ENCODE measurements at places on chromosomes 13 and 19.
A peak's percentile ranks its signal among the peaks of the same experiment; 100 is the strongest.

DNA sequence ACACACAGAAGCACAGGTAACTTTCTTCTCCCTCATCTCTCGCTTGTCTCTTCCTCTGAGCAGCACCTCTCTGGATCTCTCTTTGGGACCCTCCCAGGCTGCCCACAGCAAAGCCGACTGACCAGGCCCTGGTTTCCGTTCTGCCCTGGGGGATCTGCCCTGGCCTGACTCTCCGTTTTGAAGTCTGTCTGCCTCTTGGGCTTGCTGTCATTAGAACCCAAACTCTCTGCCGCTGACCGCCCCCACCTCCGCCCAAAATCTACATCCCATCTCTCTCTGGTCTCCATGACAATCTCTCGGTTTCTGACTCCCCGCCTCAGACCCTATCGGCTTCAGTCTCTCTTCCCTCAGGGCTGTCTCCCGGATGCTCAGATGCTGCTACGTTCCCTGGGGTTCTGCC is 6.9 kb downstream of the KCNC3 start:
- no peak for DNase-seq

- no peak for DNase-seq
Observed at GRCh38 chr13:45406421-45406820, 11.8 kb downstream of the SLC25A30 start.

DNA sequence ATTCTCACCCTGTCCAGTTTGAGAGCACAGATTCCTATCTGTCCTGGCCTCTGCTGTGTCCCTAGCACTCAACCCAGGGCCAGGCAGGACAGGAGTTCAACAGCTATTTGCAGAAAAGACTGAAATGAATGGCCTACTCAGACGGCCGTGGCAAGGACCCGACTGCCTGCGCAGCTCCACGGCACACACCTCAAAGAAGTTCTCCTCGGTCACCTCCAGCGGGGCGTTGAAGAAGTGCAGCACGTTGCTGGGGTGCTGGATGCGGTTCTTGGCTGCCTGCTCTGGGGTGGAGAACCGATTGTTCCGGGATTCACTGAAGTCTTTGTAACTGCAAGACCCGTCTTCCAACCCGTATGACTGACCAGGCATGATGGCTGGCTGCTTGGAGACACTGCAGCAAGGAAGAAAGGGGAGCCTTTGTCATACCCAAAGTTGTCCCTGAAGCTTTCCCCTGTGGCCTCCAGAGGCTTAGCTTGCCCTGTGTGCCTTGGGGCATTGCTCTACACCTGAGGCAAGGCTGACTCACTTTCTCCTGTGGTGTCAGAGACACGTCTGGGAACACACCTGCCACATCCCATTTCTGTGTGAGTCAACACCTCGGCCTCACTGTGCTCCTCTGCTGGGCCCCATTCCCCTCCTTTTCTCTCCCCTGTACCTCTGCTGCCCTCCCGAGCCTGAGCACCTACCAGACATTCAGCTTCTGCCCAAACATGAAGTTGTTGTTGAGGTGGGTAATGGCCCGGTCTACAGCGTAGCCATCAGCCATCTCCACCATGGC is 6.8 kb upstream of the ECH1 start:
- DNase-seq: peak; percentile 52

- DNase-seq: no peak
Observed at GRCh38 chr19:18749362-18750231, 41.5 kb downstream of the COMP start.

DNA sequence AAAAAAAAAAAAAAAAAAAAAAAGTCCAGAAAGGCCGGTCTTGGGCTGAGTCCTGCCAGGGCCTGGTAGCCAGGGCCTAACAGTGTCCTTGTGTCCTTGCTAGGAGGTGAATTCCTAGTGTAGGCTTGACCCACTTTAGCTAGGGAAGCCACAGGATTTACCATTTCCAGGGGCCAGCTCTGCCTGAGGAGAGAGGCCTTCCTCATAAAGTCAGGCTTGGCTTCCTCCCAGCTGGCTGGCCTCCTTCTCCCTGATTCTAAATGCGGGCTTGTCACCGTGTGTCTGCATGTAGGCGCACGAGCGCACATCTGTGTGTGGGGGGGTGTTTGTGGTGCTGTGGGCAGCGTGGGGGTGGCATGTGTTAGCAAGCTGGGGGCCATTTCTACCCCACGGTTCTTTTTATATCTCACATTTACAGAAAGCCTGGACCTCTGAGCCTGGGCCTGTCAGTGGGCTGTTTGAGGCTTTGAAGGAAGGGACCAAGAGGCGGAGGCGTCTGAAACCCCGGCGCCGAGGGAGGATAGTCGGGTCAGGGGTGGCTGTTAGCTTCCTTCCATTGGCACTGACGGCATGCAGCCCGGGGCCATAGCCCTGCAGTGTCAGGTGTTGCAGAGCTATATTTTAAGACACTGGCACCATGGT is 31.7 kb downstream of the IER2 start:
- DNase-seq: no peak
